ENCODE measurements at places on chromosomes 7 and 10. TPM values are rescaled to one million over a fixed set of nuclear protein-coding genes. Genes with fewer than 3 reads are reported as not detected.

FZD8 gene
- total RNA-seq = 0.42 TPM

AOAH gene
- 26.8 TPM for total RNA-seq

TUBB8 gene
- not detected for total RNA-seq

SPDYE2 gene
- 0.28 TPM for total RNA-seq

CRHR2 gene
- not detected for total RNA-seq

KMT2C gene
- 95.5 TPM for total RNA-seq

TAS2R41 gene
- not detected for total RNA-seq

GCC1 gene
- 21.8 TPM for total RNA-seq

GRCh38 chr7:641269-641671, 85.2 kb upstream of the DNAAF5 start:
- no peaks in the 10 kb centered on the region for H3K27me3 ChIP-seq
- no peak overlapping the region for H3K4me3 ChIP-seq
- peaks cover 7% of the 10 kb centered on the region for H3K4me1 ChIP-seq
- H3K36me3 ChIP-seq = peaks cover 18% of the 10 kb centered on the region
- DNase-seq = no peak

GRCh38 chr7:95766657-95767056, 5.7 kb upstream of the DYNC1I1 start:
- no peak overlapping the region for H3K4me3 ChIP-seq
- peaks cover 6% of the 10 kb centered on the region for H3K27me3 ChIP-seq
- DNase-seq = no peak
- no peak overlapping the region for H3K27ac ChIP-seq

GRCh38 chr7:31663072-31663471, 23.9 kb upstream of the PPP1R17 start:
- H3K36me3 ChIP-seq = no peaks in the 10 kb centered on the region
- no peak overlapping the region for H3K27ac ChIP-seq

GRCh38 chr7:137652721-137653120, 194.1 kb downstream of the DGKI start:
- H3K4me1 ChIP-seq = no peaks in the 10 kb centered on the region
- no peak overlapping the region for H3K4me3 ChIP-seq
- peaks cover 5% of the 10 kb centered on the region for H3K27me3 ChIP-seq
- H3K27ac ChIP-seq = no peak overlapping the region
- DNase-seq = no peak
- H3K36me3 ChIP-seq = no peaks in the 10 kb centered on the region

- no peak overlapping the region for H3K27ac ChIP-seq
- no peaks in the 10 kb centered on the region for H3K36me3 ChIP-seq
- no peaks in the 10 kb centered on the region for H3K4me1 ChIP-seq
- DNase-seq = no peak
These were observed 267.1 kb upstream of the FZD8 start for GRCh38 chr10:35909121-35909720.

- no peak overlapping the region for H3K27ac ChIP-seq
- H3K36me3 ChIP-seq = peaks cover 5% of the 10 kb centered on the region
- H3K27me3 ChIP-seq = no peaks in the 10 kb centered on the region
- H3K4me3 ChIP-seq = no peak overlapping the region
- peaks cover 14% of the 10 kb centered on the region for H3K4me1 ChIP-seq
These were observed 333.7 kb downstream of the RNLS start for GRCh38 chr10:88249450-88249849.

DNA sequence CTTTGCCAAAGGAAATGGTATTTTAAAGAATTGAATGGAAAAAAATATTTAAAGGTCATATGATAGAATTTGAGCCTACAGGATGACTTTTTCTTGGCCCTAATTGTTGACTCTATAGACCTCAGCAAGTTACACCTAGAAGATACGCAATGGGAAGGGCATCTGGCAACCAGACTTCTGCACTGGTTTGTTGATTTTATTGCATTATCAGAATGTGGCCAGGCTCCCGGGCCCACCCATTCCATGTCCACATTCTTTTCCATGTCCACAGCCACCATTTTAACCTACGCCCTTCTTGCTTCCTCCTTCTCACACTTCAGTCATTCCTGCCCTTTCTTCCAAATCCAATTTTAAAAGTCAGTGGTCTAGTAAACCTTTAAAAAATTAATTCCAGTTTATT, 738.4 kb downstream of the SUGCT start:
- no peak overlapping the region for H3K27ac ChIP-seq
- H3K27me3 ChIP-seq = peaks cover 4% of the 10 kb centered on the region
- H3K4me1 ChIP-seq = no peaks in the 10 kb centered on the region

GRCh38 chr7:127776776-127777386, 124.9 kb downstream of the SND1 start:
- peaks cover 8% of the 10 kb centered on the region for H3K4me1 ChIP-seq
- peaks cover 16% of the 10 kb centered on the region for H3K36me3 ChIP-seq
- H3K27me3 ChIP-seq = no peaks in the 10 kb centered on the region
- no peak for DNase-seq
- H3K4me3 ChIP-seq = no peak overlapping the region
- H3K27ac ChIP-seq = no peak overlapping the region

DNA sequence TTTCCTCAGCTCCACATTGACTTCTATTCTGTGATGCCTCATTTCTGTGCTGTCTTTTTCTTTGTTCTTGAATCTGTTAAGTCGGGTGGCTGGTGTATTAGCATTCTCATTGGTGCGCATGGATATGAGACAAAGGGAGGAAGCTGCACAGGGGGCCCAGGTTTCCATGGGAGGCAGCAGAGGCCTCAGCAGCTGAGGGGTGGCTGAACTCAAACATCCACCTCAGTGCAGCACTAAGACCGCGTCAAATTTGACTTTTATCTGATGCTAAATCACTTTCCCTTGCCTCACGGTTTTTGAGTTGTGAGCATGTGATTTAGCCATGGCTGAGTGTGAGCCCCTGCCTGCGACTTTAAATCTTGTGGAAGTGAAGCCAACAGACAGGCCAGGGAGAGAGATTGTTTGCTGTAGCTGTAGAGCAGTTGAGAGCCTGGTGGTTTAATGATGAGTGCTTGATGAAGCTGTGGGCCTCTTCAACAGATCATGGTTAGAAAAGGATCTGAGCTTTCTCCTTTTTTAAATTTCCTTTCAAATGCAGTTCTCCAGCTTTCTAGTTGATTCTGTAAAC, 193.3 kb upstream of the ZNF804B start:
- peaks cover 1% of the 10 kb centered on the region for H3K27me3 ChIP-seq
- H3K27ac ChIP-seq = no peak overlapping the region
- H3K4me3 ChIP-seq = no peak overlapping the region

GRCh38 chr10:69492746-69493462, 41.6 kb downstream of the TSPAN15 start:
- H3K4me1 ChIP-seq = peaks cover under 1% of the 10 kb centered on the region
- no peak overlapping the region for H3K4me3 ChIP-seq
- H3K27me3 ChIP-seq = no peaks in the 10 kb centered on the region
- DNase-seq = peak; percentile 20

DNA sequence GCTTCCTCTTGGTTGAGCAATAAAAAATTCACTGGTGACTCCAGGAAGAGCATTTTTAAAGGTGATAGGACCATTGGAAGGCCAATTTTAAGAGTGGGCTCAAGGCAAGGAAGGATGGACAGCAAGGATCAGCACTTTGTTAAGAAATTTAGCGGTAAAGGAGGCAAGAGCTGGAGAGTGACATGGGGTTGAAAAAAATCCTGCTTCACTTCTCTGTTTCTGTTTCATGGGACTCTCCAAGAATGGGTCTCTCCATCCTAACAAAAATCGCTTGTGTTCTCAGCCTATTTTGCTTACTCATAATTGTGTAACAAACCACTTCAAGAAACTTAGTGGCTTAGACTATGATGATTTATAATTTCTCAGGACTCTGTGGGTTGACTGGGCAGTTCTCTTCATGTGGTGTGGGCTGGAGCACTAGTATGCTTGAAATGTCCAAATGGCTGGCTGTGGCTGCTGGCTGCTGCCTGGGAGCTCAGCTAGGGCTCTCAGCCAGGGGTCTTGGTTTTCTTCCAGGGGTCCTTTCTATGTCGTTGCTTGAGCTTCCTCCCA, 59.8 kb upstream of the ZNRF2 start:
- H3K4me1 ChIP-seq = peaks cover 6% of the 10 kb centered on the region
- H3K36me3 ChIP-seq = no peaks in the 10 kb centered on the region
- H3K4me3 ChIP-seq = no peak overlapping the region
- no peak for DNase-seq
- peaks cover 7% of the 10 kb centered on the region for H3K27me3 ChIP-seq

GRCh38 chr10:69348816-69349541, 67.7 kb downstream of the TACR2 start:
- H3K36me3 ChIP-seq = peaks cover 46% of the 10 kb centered on the region
- no peak for DNase-seq
- peak overlapping the region; percentile 73 for H3K4me3 ChIP-seq
- H3K27ac ChIP-seq = peak overlapping the region; percentile 89
- peaks cover 56% of the 10 kb centered on the region for H3K4me1 ChIP-seq
- no peaks in the 10 kb centered on the region for H3K27me3 ChIP-seq

- H3K4me1 ChIP-seq = peaks cover 3% of the 10 kb centered on the region
- peaks cover 3% of the 10 kb centered on the region for H3K36me3 ChIP-seq
- no peak overlapping the region for H3K27ac ChIP-seq
- no peak for DNase-seq
These were observed 21.7 kb downstream of the CRHR2 start for GRCh38 chr7:30660331-30661255.

DNA sequence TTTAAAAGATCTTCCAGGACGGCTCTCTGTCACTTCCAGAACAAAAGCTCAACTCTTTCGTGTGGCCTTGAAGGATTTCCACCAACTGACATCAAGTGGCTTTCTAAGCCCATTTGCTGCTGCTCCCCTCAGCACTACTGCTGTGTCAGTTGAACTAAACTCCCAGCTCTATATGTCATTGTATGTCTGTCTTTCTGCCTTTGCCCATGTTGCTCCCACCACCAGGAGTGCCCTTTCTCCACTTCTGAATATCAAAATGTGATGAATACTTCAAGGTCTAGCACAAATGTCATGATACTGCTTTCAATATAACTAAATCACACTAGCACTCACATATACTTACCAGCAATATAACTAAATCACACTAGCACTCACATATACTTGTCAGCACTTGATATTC, 138.3 kb downstream of the ATXN7L1 start:
- H3K27me3 ChIP-seq = no peaks in the 10 kb centered on the region
- no peaks in the 10 kb centered on the region for H3K36me3 ChIP-seq
- H3K27ac ChIP-seq = no peak overlapping the region
- no peak overlapping the region for H3K4me3 ChIP-seq
- H3K4me1 ChIP-seq = peaks cover 4% of the 10 kb centered on the region
- no peak for DNase-seq

DNA sequence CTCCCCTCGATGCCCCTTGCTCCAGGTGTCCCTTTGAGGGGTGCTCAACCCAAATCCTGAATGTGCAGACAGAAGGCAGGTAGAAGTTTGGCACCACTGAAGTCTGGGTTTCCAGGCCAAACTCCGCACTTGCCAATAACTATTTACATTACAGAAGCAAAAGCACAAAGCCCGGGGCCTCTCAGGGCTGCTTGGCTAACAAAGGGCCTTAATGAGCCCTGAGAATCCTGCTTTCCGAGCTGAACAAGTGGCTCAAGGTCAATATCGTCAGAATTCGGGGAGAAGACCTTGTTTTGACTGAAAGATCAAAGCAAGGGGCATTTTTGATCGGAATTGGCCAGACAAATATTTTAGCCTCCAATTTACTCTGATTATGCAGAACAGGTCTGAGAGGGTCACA, 189.9 kb downstream of the HERPUD2 start:
- H3K36me3 ChIP-seq = no peaks in the 10 kb centered on the region
- no peak for DNase-seq
- no peaks in the 10 kb centered on the region for H3K27me3 ChIP-seq
- H3K4me1 ChIP-seq = no peaks in the 10 kb centered on the region

GRCh38 chr7:141841385-141841784, at the start of gene PRSS37:
Gene PRSS37, minus strand, starts transcription at chr7:141841485. Its CDS starts 436 bp downstream, at chr7:141841049.
- H3K27me3 ChIP-seq = no peaks in the 10 kb centered on the region
- H3K36me3 ChIP-seq = no peaks in the 10 kb centered on the region
- no peak for DNase-seq
- no peak within 1 kb of the TSS for H3K4me3 ChIP-seq

GRCh38 chr10:123007558-123008354, 839 bp downstream of the IKZF5 start:
- peak overlapping the region; percentile 99 for H3K27ac ChIP-seq
- H3K4me3 ChIP-seq = peak overlapping the region; percentile 99
- DNase-seq = peak; percentile 38
- H3K27me3 ChIP-seq = no peaks in the 10 kb centered on the region
- peaks cover 31% of the 10 kb centered on the region for H3K4me1 ChIP-seq

DNA sequence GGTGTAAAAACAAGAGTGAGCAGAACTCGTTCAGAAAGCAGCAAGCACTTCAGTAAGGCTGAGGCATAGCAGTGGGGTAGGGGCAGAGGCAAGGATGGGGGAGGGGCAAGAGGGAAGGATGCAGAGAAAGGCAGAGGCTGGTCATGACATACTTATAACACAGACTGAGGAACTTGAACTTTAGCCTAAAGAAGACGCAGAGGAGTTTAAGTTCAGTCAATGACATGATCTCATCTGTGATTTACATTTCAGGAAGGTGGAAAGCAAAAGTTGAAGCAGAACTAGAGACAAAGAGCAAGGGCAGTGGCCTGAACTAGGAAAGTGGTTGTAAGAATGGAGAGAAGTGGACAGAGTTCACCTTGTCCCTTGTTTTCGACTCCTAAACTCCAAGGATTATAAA, 15.8 kb downstream of the MACC1 start:
- no peak overlapping the region for H3K27ac ChIP-seq
- no peaks in the 10 kb centered on the region for H3K27me3 ChIP-seq

- H3K27me3 ChIP-seq = no peaks in the 10 kb centered on the region
- DNase-seq = no peak
- H3K4me3 ChIP-seq = no peak overlapping the region
- H3K4me1 ChIP-seq = peaks cover 6% of the 10 kb centered on the region
- H3K27ac ChIP-seq = no peak overlapping the region
- no peaks in the 10 kb centered on the region for H3K36me3 ChIP-seq
These were observed 21.9 kb downstream of the GRID1 start for GRCh38 chr10:86344714-86345161.

GRCh38 chr10:81026591-81026990, 488.9 kb downstream of the SH2D4B start:
- H3K36me3 ChIP-seq = no peaks in the 10 kb centered on the region
- H3K27ac ChIP-seq = no peak overlapping the region
- H3K4me3 ChIP-seq = no peak overlapping the region
- no peak for DNase-seq
- no peaks in the 10 kb centered on the region for H3K27me3 ChIP-seq

- no peak overlapping the region for H3K4me3 ChIP-seq
- DNase-seq = no peak
- no peaks in the 10 kb centered on the region for H3K36me3 ChIP-seq
- no peak overlapping the region for H3K27ac ChIP-seq
- H3K27me3 ChIP-seq = no peaks in the 10 kb centered on the region
These were observed 11.9 kb downstream of the CHST3 start for GRCh38 chr10:71975871-71976725.

- peak overlapping the region; percentile 89 for H3K4me3 ChIP-seq
- peaks cover 40% of the 10 kb centered on the region for H3K4me1 ChIP-seq
- H3K27me3 ChIP-seq = peaks cover 2% of the 10 kb centered on the region
- H3K36me3 ChIP-seq = peaks cover 17% of the 10 kb centered on the region
These were observed 2.1 kb downstream of the SNX10 start for GRCh38 chr7:26293569-26294308.

- no peak overlapping the region for H3K4me3 ChIP-seq
- no peaks in the 10 kb centered on the region for H3K4me1 ChIP-seq
- no peak overlapping the region for H3K27ac ChIP-seq
- H3K27me3 ChIP-seq = no peaks in the 10 kb centered on the region
- DNase-seq = no peak
These were observed 46.3 kb downstream of the VPS41 start for GRCh38 chr7:38862666-38863065.
